Naive thymus-derived CD8-positive, alpha-beta T cell (primary cell): ENCODE measurements at places on chromosomes 16 and 17.

GRCh38 chr16:49601576-49601975 is 228.0 kb downstream of the C16orf78 start:
- DNase-seq: no peak

- peak; percentile 57 for DNase-seq
Observed at GRCh38 chr17:42659079-42659931, at the start of gene TUBG2. TUBG2 (plus strand) TSS chr17:42659284; CDS start chr17:42659504, 220 bp downstream.

DNA sequence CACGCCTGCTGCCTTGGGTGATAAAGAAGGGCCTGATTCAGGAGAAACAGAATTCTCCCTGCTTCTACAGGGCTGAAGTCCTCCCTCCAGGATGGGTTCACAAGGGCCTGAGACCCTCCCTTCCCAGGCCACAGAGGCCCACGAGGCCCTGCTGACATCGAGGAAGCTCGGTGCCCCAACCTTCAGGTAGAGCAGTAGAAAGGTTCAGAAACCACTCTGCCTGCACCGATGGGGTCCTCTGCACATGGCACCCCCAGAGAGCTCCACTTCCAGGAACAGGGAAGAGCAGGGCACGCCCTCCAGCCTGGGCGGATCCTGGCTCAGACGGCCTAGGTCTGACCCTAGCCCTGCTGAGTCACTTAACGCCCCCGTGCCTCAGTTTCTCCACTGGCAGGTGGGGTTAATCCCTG is 773 bp downstream of the CENPX start:
- no peak for DNase-seq

- DNase-seq: no peak
Observed at GRCh38 chr16:88300463-88300835, 82.3 kb upstream of the ZNF469 start.

GRCh38 chr16:78170494-78170933 is 71.1 kb downstream of the WWOX start:
- DNase-seq: no peak

DNA sequence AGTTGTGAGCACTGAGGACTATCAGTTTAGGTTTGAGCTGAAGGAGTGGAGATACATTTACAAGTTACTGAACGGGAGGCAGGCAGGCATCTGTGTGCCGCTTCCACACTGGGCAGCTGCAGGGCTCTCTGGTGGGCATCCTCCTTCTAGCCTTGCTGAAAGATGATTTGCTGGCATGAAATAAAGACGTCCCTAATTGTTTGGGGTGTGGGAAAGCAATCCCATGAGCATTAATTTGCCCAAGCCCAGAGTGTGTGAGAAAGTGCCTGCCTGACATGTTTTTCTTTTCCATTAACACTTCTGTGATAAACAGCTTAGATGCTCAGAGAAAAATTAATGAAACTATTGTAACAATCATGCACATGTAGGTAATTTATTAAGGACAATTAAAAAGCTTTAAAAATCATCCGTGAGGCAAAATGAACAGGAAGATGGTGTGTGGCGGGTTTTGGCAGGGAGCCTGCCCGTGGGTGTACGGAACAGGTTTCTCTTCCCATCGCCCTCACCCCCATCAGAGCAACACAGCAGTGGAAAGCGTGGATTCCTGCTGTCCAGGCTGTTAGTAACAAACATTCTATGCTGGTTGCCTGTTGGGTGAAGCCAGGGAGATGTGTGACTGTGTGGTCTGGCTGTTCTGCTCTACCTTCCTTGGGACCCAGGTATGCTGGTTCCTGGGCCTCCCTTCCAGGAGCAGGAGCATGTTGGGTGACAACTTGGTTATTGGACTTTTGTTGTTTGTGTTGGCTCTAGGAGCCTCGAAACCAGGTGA is 191.9 kb downstream of the MSI2 start:
- no peak for DNase-seq
